ENCODE measurements at places on chromosomes 3 and 15.

- DNase-seq = no peak
These were observed 507.7 kb downstream of the IGSF11 start for GRCh38 chr3:118526758-118527513.

DNA sequence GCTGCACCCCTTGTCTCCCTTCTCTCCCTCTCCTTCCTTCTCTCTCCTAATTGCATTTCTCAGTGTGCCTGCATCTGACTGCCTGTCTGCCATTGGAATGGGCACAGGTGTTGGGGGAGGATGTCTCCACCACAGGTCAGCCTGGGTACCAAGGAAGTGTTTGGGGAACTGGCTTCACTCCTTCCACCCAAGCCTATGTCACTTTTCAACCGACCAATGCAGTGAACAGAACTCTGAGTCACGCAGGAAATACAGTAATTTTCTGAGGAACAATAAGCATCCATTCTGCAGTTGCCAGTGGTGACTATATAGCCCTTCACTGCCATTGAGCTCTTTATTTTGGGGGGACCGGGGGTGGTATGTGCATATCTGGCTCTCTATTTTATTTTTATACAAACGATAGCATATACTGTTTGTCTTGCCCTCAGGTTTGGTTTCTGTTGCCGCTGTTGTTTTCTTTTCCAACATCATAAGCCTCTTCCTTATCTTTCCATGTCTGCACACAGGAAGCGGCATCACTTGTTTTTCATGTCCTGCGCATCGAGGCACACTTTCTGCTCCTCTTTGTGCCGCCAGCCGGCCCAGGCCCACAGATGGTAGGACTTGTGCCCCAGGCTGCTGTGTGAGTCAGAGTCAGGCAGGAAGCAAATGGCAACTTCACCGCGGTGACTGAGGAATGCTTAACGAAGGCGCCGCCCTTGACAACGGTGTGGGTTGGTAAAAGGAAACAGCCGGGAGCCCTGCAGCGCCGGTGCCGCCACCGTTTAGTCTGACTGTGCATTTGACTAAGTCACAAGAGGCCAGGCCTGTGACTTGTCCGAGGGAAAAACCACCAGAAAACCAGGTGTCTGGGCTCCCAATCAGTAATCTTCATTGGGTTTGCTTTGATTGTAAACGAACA lies 21.1 kb upstream of the CDCP1 start:
- no peak for DNase-seq

- no peak for DNase-seq
These were observed 16.3 kb downstream of the BHLHE40 start for GRCh38 chr3:4995500-4996053.

DNA sequence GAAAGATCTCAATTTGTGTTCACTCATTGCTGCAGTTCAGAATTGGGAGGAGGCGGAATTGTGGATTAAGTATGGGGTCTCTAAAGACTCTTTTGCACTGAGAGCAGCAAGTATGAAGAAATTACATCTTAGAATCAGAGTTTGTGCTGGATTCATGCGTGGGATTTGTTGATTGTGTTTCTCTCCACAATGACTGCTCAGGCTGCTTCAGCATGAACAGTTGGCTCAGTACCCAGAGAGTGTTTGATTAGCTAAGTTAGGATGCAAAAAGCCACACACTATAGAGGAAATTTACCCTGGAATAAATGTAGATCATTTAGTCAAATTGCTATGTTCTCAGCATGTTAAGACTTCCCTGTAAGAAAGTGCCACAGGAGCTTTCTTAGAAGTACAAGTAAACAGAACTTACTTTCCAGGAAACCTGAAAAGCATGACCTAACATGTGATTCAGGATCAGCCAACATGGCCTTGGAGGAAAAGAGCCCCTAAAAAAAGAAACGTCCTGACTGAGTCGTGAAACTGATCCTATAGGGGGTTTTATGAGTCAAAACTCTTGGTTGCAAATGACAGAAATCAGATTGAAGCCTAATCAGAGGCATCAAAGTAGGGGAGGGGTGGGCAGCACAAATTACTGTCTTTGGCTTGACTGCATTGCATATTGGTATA lies 32.6 kb downstream of the HHLA2 start:
- no peak for DNase-seq

DNA sequence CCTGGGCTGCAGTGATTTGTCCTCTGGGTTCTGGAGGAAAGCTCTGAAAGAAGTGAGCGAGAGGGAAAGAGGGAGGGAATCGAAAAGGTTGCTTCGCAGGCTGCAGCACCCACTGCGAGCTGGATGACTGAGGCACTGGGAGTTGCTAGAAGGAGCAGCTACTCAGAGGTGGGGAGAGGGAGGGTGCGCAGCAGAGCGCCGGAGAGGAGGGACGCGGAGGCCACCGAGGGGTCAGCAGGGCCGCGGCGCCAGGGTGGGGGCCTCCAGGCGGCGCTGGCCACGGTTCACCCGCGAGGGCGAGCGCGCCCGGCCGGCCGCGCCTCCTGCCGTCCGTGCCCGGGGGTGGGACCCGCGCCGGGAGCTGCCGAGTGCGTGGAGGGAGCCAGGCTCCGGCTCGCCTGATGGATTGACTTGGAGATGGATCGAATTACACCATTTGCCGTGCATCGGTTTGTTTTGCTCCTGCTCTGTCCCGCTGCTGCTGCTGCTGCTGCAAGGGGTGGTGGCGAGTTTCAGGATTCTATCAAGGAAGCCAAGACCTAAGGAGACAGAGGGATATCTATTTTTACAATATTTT lies at the start of gene SEMA6D:
Gene SEMA6D, plus strand, starts transcription at position 470 of the 577 bp plus-strand sequence. CDS start 42,294 bp downstream, outside the sequence.
- peak; percentile 92 for DNase-seq

DNA sequence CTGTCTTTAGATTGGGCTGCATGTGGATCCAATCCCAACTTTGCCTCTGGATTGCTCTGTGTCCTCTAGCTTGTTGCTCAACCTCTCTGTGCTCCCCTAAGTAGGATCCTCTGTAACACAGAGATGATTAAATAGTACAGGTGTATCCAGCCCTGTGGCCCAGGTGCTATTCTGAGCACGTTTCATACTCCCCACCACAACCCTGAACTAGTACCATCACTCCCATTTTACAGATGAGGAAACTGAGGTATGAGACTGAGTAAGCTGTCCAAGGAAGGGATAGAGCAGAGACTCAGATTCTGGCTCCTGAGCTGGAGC lies 7.2 kb downstream of the ISG20 start:
- DNase-seq = no peak

- DNase-seq = no peak
These were observed 72.9 kb downstream of the MOBP start for GRCh38 chr3:39540162-39540921.

GRCh38 chr3:61005591-61005990 lies 245.7 kb downstream of the FHIT start:
- DNase-seq = no peak

DNA sequence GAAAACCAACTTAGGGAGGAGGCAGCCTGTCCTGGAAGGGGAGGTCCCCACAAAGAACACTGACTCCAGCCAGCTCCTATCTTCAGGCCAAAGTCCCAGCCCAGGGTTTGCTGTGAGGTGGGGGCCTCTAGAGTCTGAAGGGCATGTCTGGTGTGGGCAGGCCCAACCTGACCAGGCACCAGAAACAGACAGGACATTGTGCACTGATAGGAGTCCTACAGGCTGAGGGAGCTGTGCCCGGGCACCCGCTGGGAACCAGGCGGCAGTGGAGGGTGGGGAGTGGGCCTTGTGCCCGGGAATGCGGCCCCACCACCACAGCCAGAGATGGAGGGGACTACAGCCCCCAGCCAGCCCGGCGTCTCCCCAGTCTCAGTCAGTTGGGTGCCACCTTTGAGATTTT lies 161.4 kb downstream of the WNT7A start:
- DNase-seq = no peak

GRCh38 chr15:59594493-59594942 lies 17.1 kb upstream of the GCNT3 start:
- DNase-seq = no peak

DNA sequence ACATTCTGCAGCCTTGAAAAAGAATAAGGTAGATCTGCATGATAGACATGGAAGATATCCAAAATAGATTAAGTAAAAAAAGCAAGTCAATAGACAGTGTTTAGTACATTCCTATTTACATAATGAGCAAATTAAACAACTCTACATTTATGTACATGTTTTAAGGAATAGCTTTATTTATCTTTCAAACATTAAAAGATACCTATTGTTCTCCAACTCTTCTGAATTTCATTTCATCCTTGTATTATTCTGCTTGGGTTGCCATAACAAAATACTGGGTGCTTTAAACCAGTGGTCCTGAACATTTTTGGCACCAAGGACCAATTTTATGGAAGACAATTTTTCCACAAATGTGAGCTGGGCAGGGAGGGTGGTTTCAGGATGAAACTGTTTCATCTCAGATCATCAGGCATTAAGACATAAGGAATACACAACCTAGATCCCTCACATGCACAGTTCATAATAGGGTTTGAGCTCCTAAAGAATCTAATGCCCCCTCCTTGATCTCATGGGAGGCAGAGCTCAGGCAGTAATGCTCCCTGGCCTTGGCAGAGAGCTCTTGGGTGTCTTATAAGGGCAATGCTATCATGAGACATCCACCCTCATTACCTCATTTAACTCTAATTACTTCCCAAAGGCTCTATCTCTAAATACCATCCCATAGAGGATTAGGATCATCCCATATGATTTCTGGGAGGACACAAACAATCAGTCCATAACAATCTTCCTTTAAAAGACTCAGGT lies 6.8 kb upstream of the KATNBL1 start:
- no peak for DNase-seq

DNA sequence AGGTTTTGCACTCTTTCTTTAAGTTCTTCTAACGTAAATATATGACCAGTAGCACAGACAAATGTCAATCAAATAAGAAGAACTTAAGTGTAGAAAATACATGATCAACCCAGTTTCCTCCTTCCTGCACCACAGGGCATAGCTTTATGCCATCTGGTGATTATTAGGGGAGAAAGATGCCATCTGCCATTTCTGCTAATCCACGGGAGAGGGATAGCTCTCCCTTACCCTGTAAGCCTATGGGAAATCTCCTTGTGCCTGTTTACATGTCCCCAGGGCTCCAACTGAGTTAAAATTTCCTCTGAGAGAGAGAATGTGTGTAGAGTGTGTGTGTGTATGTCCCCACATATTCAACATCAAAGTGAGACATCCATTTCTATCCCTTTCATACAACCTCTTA lies 135.9 kb downstream of the RSL24D1 start:
- no peak for DNase-seq

DNA sequence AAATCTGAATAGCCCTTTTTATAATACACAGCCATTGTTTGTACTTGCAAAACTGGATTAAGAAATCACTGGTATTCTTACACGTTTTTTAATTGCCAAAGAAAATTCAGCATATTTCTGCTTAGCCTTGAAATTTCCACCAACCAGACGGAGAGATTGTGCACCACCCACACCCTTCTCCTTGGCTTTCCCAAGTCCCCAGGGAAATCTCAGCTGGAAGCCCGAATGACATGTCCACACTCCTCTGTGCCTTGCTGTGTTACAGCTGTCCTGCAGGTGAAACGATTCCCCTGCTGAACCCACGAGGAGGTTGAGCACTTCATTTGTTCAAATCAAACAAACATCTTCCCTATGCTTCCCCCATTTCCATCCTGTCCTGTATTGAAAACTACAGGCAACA lies 49.6 kb upstream of the PPARG start:
- DNase-seq = peak; percentile 22

DNA sequence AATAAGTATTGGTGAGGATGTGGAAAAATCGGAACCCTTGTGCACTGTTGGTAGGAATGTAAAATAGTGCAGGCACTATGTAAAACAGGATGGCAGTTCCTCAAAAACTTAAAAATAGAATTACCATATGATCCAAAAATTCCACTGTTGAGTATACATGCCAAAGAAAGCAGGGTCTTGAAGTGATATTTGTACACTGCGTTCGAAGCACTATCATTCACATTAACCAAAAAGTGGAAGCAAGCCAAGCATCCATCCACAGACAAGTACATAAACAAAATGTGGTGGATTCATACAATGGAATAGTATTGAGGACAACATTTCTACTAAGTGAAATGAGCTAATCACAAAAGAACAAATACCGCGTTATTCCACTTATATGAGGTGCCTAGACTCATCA lies 200.7 kb downstream of the TJP1 start:
- no peak for DNase-seq

DNA sequence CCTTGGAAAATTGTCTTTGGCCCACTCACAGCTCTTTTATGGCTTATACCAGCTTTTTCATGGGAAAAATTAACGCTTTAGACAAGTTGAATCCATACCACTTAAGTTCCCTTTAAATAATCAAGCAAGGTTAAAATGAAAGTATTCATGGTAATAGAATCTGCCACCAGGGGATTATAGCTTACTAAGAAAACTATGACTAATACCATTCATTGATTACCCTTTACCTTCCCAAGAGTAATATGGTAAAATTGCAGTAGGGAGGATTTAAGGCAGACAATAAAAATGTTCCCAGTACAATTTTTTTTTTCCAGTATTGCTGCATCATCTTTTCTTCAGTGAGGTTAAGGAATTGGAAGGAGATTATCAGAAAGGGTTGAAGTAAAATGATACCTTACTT lies 641.1 kb upstream of the NAALADL2 start:
- DNase-seq = no peak

GRCh38 chr3:75329476-75330097 lies 334.5 kb upstream of the FRG2C start:
- peak; percentile 17 for DNase-seq

DNA sequence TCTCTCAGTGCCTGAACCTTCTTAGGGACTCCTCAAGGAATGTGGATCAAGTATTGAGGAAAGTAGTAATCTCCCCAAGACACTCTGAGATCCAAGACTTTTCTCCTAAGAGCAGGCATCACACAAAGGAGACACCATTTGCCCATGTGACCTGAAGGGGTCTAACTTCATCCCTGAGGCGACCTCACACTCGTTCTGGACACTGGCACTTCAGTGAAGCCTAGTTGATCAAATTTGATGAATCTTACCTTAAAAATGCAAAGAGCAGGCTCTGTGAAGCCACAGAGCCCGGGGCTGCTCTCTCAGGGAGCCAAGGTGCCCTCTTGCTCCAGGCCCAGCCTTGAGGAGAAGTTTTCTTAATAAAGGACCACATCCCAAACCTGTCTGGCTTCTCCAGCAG lies 64.3 kb downstream of the SCN11A start:
- DNase-seq = no peak

GRCh38 chr3:126731044-126731443 lies 27.0 kb downstream of the CHCHD6 start:
- no peak for DNase-seq

DNA sequence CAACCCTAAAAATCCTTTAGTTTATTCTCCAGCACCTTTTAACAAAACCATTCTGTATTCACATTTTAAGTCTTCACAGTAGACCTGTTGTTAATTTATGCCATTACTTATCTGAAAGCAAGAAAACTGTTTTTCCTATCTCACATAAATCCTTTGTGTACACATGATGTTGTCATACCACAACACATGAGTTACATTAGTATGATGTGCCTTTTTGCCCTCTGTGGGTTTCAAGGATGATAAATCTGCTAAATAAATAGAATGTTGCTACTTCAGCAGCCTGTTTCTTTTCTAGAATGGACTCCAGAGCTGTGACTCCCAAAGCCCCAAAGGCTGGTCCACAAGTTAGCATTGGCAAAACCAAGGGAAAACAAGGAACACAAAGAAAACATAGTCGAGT lies 151.6 kb downstream of the SERPINI1 start:
- no peak for DNase-seq

- no peak for DNase-seq
These were observed 32.3 kb downstream of the SLC9C1 start for GRCh38 chr3:112261742-112262141.

All from SK-N-DZ (cell line).